ENCODE measurements at places on chromosomes 13 and 19. TPM values are rescaled to one million over a fixed set of nuclear protein-coding genes. Genes with fewer than 3 reads are reported as not detected.

DNA sequence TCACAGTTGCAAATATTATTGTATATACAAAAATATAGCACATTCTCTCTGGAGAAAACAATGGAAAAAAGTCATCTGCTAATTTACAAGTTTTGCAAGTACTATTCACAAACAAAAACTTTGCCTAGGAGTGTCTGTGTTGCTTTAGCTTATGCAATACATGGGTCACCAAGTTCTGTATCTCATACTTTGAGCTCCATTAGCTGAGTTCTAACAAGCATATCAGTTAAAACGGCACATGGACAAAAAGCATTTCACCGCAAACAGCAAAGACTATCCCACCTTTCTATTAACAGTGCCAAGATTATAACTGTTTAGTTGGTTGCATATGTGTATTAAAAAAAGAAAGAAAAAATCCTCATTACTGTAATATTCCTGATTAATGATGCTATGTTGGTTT, 4.6 kb downstream of the SPRY2 start:
- H3K4me1 ChIP-seq: peaks cover 62% of the 10 kb centered on the region
- no peaks in the 10 kb centered on the region for H3K27me3 ChIP-seq
- DNase-seq: no peak

DNA sequence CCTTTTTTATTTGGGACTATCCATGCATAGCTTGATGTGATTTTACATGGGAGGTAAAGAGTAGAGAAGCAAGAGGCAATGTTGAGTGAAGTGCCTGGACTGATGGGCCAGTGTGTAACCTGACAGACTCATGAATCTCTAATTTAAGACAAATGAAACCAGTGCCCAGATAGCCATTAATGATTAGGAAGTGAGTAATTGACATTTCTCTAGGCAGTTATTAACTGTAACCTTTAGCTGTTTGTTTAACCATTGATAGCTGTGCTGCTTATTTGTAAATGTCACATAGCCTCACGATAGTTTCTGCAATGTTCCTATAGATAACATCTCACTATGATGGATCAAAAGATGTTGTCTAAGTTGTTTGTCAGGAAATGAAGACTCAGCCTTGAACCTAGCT, 1047.5 kb upstream of the SPRY2 start:
- H3K4me3 ChIP-seq: no peak overlapping the region
- H3K36me3 ChIP-seq: no peaks in the 10 kb centered on the region
- DNase-seq: no peak
- H3K4me1 ChIP-seq: no peaks in the 10 kb centered on the region
- no peak overlapping the region for H3K27ac ChIP-seq
- H3K27me3 ChIP-seq: no peaks in the 10 kb centered on the region

- H3K4me3 ChIP-seq: peak overlapping the region; percentile 78
- peaks cover 46% of the 10 kb centered on the region for H3K4me1 ChIP-seq
- peak; percentile 82 for DNase-seq
- peak overlapping the region; percentile 99 for H3K27ac ChIP-seq
These were observed 805 bp upstream of the PTOV1 start for GRCh38 chr19:49850221-49850486.

The C19orf73 gene
- 1.4 TPM for total RNA-seq

The LNX2 gene
- total RNA-seq: 8.8 TPM

- H3K4me3 ChIP-seq: no peak overlapping the region
- H3K27ac ChIP-seq: no peak overlapping the region
- no peak for DNase-seq
- H3K4me1 ChIP-seq: no peaks in the 10 kb centered on the region
- H3K36me3 ChIP-seq: no peaks in the 10 kb centered on the region
These were observed 60.4 kb downstream of the SLITRK6 start for GRCh38 chr13:85738696-85739320.

The KLK11 gene
- total RNA-seq: not detected

- DNase-seq: peak; percentile 87
- peaks cover 58% of the 10 kb centered on the region for H3K4me1 ChIP-seq
- H3K27me3 ChIP-seq: no peaks in the 10 kb centered on the region
- H3K4me3 ChIP-seq: peak overlapping the region; percentile 26
- peak overlapping the region; percentile 81 for H3K27ac ChIP-seq
These were observed 13.2 kb upstream of the ASF1B start for GRCh38 chr19:14149509-14149994.

Data from spleen (tissue), 13 donors.